ENCODE measurements at places on chromosomes 6 and 20. TPM values are rescaled to one million over a fixed set of nuclear protein-coding genes. Genes with fewer than 3 reads are reported as not detected.

The RAET1L gene
- not detected for polyA plus RNA-seq

DNA sequence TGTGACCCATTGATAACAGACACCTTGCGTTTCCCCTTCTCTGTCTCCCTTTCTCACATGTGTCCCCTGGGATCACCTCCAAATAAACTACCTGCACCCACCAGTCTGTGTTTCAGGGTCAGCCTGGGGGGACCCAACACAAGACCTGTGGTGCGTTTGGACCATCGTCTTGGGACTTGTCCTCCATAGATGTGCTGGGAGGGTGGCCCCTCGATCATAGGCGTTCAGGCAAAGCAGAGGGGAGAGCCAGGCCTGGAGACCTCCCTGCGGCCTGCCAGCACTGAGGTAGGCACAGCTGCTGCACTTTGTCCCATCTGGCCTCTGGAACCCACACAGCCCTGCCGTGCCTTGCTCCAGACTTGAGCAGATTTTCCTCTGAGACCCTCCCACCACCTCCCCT, 18.1 kb downstream of the CST9 start:
- no peak overlapping the region for H3K27ac ChIP-seq
- H3K4me3 ChIP-seq, result no peak overlapping the region
- H3K4me1 ChIP-seq, result no peaks in the 10 kb centered on the region

- no peak overlapping the region for H3K4me3 ChIP-seq
- no peak for DNase-seq
- H3K36me3 ChIP-seq, result peaks cover 9% of the 10 kb centered on the region
- H3K27me3 ChIP-seq, result no peaks in the 10 kb centered on the region
Measured at GRCh38 chr6:109194880-109195279, 99.6 kb downstream of the CEP57L1 start.

DNA sequence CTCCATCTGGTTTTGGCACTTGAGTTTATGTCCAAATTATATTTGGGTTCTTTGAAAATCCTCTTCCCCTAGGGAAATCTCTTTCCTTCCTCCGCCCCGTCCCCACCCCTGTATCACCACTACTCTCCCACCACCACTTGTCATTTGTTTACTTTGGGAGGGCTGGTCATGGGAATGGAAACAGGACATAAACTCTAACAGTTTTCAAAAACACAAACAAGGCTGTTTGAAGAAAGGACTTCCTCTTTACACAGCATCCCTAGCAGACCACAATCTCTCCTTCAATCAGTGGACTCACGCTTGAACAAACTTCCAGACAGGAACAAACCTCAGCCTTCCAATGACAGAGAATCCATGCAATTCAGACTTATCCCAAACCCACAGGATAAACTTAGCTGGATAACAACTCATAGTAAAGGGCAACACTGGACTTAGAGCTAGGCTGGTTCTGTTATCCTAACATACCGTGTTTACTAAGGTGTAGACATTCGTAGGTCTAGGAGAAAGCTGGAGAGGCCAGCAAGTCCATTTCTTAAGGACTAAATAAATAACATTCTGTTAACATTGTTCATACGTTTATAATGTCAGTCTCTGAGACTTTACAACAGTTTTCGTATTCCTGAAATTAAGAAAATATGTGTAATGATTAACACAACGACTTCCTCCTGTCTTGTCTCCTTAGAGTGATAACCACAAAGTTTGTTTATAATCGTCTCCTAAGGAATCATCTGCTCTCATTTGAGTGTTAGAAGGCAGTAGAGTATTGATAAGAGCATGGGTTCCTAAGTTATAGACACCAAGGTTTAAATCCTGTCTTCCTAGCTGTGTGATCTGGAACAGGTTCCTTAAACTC, 44.1 kb upstream of the CTAGE9 start:
- H3K27ac ChIP-seq, result no peak overlapping the region
- no peak overlapping the region for H3K4me3 ChIP-seq
- no peak for DNase-seq
- H3K4me1 ChIP-seq, result no peaks in the 10 kb centered on the region

The MDFI gene
- not detected for polyA plus RNA-seq

GRCh38 chr6:56802584-56802983, 152.3 kb upstream of the BEND6 start:
- DNase-seq, result no peak
- H3K4me3 ChIP-seq, result no peak overlapping the region
- no peaks in the 10 kb centered on the region for H3K4me1 ChIP-seq
- no peak overlapping the region for H3K27ac ChIP-seq
- no peaks in the 10 kb centered on the region for H3K36me3 ChIP-seq

The PDE10A gene
- not detected for polyA plus RNA-seq

Data from naive B cell (primary cell).